ENCODE measurements at places on chromosomes 1 and 21. TPM values are rescaled to one million over a fixed set of nuclear protein-coding genes. Genes with fewer than 3 reads are reported as not detected.
A peak's percentile ranks its signal among the peaks of the same experiment; 100 is the strongest.

DNA sequence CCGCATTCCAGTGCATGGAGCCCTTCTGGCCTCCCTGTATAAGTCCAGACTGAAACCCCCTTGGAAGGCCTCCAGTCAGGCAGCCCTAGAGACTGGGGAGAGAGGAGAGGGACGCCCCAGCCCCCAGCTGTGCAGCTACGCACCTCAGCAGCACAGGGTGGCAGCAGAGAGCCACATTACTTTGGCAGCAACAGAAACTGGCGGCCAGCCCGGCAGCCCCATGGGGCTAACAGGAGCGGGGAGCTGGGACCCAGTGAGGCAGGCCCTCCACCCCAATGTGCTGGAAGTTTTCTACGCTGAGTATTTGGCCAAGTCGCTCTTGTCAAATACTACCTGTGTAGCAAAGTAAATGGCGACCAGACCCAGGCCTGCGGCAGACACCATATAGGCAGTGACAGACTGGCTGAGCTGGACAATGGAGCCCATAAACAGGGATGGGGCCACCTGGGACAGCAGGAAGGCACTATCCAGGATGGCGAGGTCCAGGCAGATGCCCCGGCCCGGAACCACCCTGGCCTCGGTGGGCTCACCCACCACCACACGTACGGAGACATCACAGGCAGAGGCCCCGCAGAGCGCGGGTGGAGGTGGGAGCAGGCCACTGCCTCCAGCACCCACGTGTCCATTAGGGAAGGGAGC is 21.2 kb downstream of the SLC45A3 start:
- peak; percentile 89 for ATAC-seq

DNA sequence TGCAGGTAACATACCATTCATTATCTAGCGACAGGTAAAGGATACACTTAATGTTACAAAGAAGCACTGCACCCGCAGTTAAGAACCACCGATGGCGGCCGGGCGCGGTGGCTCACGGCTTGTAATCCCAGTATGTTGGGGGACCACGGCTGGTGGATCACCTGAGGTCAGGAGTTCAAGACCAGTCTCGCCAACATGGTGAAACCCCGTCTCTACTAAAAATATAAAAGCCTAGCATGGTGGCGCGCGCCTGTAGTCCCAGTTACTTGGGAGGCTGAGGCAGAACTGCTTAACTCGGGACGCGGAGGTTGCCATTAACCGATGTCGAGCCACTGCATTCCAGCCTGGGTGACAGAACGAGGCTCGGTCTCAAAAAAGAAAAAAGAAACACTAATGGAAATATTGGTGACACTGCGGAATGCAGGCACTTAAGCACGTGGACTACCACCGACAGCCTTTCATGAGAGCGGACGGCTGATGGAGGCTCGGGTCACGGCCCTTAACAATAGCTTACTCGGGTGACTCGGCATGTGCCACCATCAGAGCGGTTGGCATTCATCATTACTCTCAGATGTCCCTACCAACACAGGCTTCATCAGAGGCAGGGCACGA is 542 bp downstream of the GAS5 start:
- ATAC-seq, result peak; percentile 0

DNA sequence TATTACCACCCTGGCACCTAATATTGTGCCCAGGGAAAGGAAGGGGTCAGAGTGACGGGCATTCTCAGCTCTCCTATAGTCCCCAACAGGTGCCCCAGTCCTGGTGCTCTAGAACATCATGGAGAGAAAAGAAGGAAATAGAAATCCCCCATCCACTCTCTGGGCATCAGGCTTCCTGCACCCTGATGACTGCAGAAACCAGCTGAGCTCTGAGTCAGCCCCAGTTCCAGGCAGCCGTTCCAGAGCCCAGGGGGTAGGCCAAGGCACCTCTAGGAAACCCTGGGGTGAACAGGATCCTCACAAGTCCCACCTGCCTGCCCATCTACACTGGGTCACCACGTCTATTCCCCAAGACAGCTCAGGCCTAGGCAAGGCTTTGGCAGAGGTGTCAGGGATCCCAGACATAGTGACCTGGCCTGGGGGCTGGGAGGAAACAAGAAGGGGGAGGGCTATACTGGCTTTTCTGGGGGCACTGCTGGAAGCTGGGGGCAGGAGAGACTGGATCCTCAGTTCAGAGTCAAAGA is 709 bp downstream of the NECTIN4 start:
- no peak for ATAC-seq

GRCh38 chr1:233097959-233098580 is 147.7 kb downstream of the NTPCR start:
- ATAC-seq, result peak; percentile 22

DNA sequence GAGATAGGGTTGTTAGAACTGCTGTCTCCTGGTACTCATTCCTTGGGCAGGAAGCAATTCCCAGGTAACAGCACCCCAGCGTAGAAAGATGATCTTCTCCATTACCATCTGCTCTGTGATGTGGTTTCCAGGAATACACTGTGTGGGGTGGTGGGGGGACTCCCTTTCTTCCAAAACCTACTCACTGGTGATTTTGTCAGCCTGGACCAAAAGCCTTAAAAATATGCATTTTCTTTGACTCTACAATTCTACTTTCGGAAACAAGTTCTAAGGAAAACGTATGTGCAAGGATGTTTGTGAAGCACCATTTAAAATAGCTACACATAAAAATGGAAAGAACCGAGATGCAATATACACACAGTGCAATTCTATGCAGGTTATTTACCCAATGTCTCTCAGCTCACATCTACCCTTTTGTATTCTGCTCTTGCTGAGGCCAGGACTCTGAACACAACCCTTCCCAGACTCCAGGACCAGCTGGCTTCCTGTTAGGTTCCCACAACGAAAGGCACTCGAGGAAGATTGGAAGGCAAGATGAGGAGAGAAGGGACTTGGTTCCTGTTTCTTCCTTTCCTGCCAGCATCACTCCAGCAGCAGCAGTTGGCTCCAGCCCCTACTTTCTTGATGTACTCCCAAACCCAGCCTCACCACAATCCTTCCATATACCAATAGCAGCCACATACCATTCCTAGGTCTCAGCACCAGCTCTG is 33.0 kb upstream of the GJB5 start:
- no peak for ATAC-seq

- no peak for ATAC-seq
These were observed 857.8 kb upstream of the B3GALT2 start for GRCh38 chr1:194043984-194044755.

DNA sequence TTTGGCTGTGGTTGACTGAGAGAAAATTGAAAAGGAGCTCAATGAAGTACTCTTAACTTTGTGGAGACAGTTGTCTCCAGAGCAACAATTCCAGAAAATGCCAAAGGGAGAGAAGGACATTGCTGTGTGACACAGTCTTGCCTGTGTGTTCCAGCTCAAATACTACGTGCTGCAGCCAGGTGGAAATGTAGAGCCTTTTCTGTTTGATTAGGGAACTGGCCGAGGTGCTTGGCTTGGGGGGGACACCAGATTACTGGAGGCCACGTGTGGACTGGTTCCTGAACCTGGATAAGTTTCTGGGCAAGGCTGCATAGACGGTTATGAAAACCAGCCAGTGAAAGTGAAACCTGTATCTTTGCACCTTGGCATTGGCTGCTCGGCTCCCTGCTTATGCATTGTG is 217.9 kb downstream of the CTH start:
- ATAC-seq, result no peak

GRCh38 chr1:80365359-80366021 is 1359.0 kb upstream of the ADGRL4 start:
- ATAC-seq, result no peak

DNA sequence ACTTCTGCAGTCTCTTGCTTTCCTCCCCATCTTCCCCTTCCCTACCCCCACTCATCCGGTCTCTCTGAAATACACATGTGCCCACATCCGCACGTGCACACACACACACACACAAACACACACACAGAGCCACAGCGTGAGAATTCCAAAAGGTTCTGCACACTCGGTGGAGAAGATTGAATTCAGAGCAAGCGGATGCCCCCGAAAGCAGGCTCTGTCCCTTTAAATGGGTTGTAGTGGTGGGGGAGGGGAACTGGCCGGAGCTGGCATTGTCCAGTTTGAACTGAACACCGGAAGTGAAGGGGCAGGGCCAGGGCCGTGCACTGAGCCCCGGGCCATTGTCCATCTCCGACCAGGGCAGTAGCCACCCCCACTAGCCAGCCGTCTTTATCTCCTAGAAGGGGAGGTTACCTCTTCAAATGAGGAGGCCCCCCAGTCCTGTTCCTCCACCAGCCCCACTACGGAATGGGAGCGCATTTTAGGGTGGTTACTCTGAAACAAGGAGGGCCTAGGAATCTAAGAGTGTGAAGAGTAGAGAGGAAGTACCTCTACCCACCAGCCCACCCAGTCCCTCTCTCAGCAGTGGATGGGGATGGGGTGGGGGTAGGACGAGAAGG is 1.3 kb upstream of the LIN28A start:
- ATAC-seq, result no peak

DNA sequence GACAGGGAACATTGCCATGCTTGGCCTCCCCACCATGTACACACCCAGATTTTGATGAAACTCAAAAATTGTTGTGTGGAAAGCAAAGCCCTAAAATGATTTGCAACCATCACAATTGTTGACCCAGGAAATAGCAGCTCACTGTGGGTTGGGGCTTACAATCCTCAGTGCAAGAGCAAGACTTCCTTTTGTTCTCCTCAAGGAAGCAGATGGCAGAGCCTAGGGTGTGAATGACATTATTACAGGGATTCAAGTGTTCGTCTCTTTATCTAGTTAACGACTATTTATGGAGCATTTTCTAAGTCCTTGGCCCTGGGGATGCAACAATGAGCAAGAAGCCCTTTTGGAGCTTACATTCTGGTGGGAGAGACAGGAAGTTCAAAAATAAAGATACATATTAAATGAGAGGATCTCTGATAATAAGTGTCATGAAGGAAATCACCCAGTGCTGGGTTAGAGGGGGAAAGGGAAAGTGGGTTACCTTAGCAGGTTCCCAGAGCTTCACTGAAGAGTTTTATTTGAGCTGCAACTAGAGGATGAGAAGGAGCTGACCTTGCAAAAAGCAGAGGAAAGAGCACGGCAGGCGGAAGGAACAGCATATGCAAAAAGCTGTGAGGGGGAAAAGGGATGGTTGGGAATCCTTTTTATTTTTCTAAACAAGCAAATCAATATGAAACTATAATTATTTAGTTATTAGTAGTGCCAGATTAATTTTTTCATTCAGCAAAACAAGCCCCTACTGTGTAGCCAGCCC is 38.5 kb upstream of the ID3 start:
- no peak for ATAC-seq

- no peak for ATAC-seq
These were observed 66.1 kb downstream of the TENT5C start for GRCh38 chr1:117671781-117672501.

GRCh38 chr1:66334318-66334717 is 199.6 kb upstream of the SGIP1 start:
- no peak for ATAC-seq

DNA sequence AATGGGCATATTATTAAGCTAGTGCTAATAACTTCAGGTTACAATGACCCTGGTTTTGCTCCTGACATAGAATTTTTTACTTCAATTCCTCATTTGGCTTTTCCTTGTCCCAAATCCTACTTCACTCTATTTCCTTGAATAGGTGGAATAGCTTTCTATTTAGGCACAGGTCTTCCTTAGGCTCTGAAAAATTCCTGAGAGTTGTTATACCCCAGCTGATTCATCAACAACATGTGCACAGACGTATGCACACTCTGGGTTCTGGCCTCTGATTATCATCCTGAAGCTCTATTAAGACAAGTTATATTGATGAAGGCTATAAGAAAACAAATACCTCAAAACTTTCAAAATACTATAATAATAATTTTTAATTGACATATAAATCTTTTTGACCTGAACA is 172.4 kb downstream of the NTMT2 start:
- ATAC-seq, result no peak

DNA sequence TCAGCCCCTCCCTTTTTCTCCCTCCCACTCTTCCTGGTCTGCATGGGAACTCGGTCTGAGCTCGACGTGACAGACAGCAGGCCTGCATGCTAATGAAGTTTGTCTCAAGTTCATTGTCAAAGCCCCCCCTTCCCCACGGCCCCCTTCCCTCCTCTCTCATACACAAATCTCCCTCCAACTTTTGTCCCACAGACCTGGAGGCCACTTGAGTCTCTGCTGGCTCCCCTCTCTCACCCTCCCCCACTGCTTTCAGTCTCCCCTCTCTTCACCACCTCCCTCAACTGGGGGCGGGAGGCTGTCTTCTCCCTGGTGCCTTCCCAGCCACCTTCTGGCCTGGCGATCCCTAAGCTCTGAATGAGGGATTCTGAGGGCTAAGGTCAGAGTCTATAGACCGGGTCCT is 61.3 kb downstream of the RHBG start:
- ATAC-seq, result no peak

DNA sequence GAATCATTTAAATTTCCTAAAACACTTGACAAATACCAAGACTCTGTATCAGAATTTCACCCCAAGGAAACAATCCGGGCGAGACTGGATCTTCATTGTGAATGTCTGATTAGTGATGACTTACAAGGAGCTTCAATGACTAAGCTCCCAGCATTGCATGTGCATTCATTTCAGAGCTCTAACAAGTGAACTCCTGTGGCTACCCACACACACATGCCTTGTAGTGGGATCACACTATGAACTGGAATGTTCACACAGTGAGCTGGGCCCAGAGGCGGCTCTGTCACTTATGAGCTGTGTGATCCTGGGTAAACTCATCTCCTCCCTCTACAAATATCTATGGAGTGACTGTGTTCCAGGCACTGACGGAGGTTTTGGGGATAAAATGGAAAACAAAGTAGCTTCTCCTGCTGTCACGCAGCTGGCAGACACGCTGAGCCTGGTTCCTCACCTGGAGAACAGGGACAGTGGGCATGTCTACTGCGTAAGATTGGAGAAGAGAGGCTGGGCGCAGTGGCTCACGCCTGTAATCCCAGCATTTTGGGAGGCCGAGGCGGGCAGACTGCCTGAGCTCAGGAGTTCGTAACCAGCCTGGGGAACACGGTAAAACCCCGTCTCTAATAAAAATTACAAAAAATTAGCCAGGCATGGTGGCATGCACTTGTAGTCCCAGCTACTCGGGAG is 56.9 kb downstream of the CLSTN1 start:
- ATAC-seq, result no peak

DNA sequence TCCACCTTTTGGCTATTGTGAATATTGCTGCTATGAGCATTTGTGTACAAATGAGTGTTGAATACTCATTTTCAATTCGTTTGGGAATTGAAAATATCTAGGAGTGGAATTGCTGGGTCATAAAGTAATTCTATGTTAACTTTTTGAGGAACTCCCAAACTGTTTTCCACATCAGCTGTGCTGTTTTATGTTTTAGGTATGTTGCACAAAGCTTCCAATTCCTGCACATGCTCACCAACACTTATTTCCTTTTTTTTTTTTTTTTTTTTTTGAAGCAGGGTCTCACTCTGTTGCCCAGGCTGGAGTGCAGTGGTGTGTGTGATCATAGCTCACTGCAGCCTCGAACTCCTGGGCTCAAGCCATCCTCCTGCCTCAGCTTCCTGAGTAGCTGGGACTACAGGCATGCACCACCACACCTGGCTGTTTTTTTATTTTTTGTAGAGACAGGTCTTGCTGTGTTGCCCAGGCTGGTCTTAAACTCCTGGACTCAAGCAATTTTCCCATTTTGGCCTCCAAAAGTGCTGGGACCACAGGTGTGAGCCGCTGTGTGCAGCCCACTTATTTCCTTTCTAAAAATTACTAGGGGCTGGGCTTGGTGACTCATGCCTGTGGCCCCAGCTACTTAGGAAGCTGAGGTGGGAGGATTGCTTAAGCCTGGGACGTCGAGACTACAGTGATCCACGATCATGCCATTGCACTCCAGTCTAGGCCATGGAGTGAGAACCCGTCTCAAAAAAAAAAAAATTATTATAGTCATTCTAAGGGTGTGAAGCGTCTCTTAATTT is 33.4 kb downstream of the TMCC2 start:
- ATAC-seq, result no peak

FLG2 gene
- not detected for total RNA-seq

AADACL3 gene
- total RNA-seq, result not detected

SLAMF8 gene
- 1.2 TPM for total RNA-seq

CD1C gene
- not detected for total RNA-seq

S100A11 gene
- total RNA-seq, result 302 TPM

CLCC1 gene
- total RNA-seq, result 14.3 TPM

All from activated T-helper 17 cell treated with anti-CD3 and anti-CD28 coated beads, Interleukin-2, amount 50 U/mL, for 72 hours (primary cell).